ENCODE measurements at places on chromosomes 7 and 10.

- DNase-seq = no peak
These were observed 172.9 kb downstream of the MBL2 start for GRCh38 chr10:52599551-52600200.

- DNase-seq = no peak
These were observed 145.7 kb upstream of the CHST15 start for GRCh38 chr10:124239134-124239533.

DNA sequence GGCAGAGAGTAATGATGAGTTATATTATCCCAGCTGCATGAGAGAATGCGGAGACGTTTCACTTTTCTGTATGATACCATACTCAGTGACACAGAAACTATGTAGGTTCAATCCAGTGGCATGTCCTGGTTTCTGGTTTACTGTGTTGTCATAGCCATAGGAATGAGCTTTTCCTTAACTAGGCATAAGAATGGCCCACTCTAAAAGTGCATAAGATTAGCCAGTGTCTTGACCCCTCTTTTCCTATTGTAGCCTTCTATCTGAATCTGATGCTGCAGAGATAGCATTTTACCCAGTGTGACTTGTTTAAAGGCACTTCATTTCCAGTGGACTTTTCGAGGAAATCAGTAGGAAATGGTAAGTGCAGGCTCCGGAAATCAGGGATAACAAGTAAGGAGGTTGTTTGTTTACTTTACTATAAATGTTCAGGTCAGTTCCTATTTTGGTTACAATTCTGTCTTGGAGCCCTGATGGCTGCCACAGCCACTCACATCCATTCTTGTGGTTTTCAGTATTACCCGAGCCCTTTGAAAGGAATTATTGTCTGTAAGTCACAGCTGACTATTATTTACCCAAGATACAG lies 70.5 kb downstream of the SEMA3A start:
- DNase-seq = no peak

- DNase-seq = no peak
These were observed 8.0 kb downstream of the FRMPD2 start for GRCh38 chr10:48266528-48266927.

DNA sequence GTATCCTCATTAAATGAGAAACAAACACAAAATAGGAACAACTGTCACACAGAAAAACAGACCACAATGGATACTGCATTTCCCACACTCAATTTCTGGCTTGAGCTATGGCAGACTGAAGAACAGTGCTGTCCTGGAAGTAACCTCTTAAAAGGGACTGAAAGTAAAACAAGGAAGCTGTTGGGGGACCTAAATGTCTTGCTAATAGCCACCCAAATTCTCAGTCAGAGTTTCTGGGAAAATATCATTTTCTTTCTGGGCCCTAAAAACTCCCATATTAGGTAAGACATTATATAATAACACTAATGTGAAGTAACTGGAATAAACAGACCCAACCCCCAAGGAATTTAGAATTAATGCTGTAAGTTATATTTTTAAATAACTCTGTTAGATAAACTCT lies 80.9 kb upstream of the TFEC start:
- DNase-seq = no peak

GRCh38 chr10:89475125-89475524 lies 60.3 kb downstream of the SLC16A12 start:
- no peak for DNase-seq

GRCh38 chr10:122974023-122974422 lies 6.2 kb upstream of the PSTK start:
- no peak for DNase-seq

GRCh38 chr10:114472877-114473253 lies 68.6 kb upstream of the AFAP1L2 start:
- no peak for DNase-seq

- DNase-seq = no peak
These were observed 72.7 kb downstream of the RGS10 start for GRCh38 chr10:119469846-119470245.

DNA sequence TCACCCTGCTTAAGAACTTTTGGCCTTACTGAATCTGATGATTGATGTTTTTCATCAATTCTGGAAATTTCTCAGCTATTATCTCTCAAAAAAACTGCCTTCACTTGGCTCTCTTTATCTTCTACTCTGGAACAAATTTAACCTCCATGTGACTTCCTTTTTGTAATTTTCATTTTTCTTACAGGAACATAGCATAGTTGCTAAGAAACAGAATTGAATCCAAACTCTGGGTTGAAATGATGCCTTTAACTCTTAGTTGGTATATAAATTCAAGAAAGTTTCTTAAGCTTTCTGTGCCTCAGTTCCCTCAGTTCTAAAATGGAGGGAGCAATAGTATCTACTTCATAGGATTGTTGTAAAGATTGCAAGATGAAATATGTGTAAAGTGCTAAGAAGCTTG lies 19.8 kb downstream of the GPR141 start:
- DNase-seq = no peak

DNA sequence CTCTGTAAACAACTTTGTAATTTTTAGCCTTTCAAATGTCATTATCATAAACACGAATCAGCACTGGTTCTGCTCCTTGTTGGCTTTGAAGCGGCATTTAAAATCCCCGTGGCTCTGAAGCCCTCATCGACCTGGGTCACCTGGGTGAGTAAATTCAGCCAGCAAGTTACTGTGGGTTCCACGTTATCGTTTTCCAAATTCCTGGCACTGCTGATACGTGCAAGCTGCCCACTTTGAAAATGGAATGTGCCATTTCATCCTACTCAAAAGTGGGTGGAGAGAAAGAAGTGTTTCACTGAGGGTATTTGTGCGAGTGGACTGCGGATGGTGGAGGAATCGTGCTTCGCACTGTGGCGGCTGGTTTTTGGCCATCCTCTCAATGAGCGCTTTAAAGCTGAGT lies 281.7 kb downstream of the KLF6 start:
- no peak for DNase-seq

DNA sequence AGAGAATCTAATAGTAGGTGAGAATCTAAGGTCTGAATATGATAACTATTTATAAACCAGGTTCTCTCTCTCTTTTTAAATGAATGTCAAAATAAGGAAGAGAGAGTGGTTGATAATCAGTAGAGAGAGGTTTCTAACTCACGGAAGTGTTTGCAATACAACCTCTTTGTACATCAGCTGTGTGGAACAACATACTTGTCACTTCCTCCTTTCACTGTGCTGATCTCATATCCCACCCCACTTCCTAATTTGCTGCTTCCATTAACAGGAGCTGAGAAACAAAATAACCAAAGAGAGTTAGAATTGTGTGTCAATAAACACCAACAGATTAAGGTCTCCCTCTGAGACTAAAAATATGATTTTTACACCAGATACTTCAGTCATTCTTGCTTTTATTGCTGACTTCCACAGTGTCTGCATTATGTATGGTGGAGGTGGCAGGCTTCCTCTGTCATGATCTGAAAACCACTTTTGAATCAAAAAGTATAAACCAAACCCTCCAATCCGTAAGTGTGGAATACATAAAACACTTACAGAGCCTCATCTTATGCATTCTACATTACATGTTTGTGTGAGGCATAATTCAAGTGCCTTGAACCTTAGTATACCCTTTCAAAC lies 25.0 kb downstream of the CACUL1 start:
- no peak for DNase-seq

DNA sequence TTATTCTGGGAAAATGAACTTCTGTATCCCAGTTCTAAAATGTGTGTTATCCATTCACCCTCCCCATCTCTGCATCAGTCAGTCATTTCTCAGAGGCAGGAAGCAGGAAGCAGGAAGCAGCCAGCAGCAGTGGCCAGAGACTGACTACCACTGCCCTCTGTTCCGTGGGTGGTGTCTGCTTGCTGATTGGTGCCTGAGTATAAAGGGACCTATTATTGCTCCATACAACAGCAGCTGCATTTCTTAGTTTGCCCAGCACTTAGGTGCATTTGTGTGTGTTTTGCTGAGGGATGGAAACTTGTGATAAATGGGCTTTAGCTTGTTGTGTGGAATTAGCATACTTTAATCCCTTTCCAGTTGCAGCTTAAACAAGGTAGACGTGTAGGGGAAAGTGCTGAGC lies 582.2 kb downstream of the SORCS1 start:
- DNase-seq = no peak

- DNase-seq = no peak
These were observed 54.9 kb downstream of the PTEN start for GRCh38 chr10:87918254-87918859.

DNA sequence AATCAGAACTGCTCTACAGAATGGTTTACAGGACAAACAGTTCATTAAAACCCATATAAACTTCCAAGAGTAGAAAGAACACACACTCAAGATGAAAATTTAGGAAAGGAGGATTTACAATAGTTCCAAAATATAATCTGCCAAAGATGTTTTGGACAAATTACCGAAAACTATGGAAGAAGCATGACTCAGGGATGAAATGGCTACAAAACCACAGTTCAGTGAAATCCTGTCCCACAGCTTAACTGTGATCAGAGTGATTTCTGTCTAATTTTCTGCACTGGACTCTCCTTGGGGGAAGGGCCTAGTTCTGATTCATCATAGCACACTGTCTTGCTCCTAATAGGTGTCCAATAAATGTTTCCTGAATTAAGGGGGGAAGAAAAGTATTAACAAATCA lies 82.2 kb downstream of the HIPK2 start:
- no peak for DNase-seq

- DNase-seq = no peak
These were observed 237.5 kb downstream of the CELF2 start for GRCh38 chr10:11255156-11255555.

GRCh38 chr7:27106901-27107240 lies 4.4 kb upstream of the HOXA2 start:
- no peak for DNase-seq

GRCh38 chr10:89301232-89301631 lies 614 bp upstream of the IFIT2 start:
- DNase-seq = no peak

GRCh38 chr10:128981251-128981650 lies 485.8 kb upstream of the MGMT start:
- no peak for DNase-seq

DNA sequence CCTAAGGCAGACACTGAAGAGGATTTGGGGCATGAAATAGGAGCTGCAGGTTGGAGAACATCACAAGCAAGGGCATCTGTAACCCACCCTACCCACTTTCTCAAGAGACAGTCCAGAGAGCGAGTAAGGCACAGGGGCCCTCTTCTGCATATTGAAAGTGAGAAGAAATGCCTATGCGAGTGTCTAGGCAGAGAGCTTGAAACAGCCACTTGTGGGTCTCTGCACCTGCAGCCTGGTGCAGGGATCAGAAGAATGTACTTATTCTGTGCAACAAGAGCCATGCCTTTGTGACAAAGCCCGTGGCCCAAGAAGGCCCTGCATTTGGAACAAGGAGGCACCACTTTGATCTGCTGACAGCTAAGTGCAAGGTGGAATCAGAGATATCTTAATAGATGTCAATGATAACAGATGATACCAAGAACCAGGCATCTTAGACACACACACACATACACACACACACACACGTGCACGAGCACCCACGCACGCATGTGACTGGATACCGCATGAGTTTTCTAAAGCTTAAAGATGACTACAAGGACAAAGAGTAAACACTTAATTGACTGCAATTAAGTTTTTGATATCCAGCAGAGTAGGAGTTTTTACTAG lies 89.3 kb downstream of the NPSR1 start:
- no peak for DNase-seq

DNA sequence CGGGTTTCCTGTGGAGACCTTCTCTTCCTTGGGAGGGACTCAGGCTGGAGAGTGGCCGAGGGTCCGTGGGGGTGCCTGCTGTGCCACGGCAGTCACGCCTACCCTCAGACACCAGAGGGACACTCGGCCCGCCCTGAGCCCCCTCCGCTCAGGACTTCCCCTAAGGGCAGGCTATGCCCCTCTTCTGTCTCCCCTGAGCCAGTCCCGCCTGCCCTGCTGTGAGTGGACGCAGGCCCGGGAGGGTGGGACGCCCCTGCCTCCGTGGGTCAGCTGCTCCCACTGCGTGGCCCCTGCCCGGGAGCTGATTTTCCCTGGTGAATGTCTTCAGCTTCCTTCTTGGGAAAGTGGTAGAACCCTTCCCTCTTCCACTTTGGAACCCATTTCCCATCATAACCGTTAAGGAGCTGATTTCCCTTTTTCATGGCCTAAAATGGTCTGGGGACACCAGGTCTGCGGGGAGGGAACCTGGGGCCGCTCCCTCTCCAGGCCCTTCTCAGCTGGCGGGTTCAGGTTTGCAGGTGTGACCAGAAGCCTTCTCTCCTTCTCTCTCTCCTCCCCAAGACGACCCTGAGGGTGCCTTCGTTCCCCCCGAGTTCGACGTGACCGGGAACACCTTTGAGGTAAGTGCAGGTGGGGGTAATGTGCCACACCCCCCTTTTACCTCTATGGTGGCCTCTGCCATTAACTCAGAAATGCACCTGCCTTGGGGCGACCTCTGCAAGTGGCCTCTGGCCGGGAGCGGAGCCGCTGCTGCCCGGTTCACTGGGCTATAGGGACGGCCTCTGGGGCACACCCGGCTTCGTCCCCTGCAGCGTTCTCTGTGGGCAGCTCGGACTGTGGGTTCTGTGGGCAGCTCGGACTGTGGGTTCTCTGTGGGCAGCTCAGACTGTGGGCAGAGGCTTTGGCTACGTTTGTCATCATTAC lies 7.9 kb downstream of the KNDC1 start:
- DNase-seq = no peak

- DNase-seq = no peak
These were observed 347.8 kb downstream of the KCNMA1 start for GRCh38 chr10:77289790-77290189.

DNA sequence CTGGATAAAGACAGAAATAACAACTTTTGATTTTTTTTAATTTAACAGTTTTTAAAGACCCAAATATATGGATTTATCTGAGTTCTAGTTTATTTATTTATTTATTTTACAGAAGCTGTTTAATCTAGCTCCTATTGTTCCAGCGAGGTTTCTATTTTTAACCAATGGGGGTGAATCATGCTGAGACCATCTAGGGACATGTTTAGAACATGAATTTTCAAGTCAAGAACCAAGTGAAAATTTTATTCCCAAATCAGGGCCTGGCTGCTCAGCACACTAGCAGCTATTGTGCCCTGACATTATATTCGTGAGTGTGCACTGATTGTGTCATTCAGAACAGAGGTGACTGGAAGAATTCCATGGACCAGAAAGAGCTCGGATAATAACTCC lies 24.6 kb upstream of the MPP7 start:
- DNase-seq = no peak

DNA sequence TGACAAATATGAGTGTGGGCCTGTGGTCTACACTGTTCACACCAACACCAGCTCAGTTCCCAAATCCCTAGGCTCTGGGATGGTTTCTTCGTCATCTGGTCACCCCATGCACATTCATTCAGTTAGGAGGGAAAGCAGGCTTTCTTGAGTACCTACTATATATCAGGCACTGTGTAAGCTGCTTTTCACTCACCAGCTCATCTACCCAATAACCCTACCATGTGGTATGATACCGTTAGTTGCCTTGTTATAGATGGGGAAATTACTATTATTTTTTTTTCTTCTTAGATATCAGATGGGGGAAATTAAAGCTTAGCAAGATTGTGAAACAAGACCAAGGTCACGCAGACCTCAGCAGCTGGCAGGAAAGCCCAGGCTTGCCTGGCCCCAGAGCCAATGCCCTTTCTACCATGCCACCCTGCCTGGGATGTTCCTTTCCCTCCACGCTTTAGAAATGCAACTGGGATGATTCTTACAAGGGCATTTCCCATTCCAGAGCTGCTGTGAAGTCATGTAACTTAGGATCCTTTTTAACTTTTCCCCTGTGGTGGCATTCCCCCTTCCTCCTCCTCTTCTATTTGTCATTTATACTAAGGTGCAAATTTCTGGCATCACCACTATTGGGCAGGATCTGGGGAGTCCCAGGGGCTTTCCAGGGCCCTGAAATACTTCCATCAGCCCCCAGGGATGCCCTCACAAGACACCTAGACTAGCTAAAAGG lies 93.1 kb upstream of the EFCAB10 start:
- no peak for DNase-seq

All from effector memory CD4-positive, alpha-beta T cell (primary cell).